Occipital lobe (tissue), 3 donors: ENCODE measurements at places on chromosomes 5 and 9.

GRCh38 chr5:123134653-123135181, 45.7 kb downstream of the PRDM6 start:
- no peak for DNase-seq

DNA sequence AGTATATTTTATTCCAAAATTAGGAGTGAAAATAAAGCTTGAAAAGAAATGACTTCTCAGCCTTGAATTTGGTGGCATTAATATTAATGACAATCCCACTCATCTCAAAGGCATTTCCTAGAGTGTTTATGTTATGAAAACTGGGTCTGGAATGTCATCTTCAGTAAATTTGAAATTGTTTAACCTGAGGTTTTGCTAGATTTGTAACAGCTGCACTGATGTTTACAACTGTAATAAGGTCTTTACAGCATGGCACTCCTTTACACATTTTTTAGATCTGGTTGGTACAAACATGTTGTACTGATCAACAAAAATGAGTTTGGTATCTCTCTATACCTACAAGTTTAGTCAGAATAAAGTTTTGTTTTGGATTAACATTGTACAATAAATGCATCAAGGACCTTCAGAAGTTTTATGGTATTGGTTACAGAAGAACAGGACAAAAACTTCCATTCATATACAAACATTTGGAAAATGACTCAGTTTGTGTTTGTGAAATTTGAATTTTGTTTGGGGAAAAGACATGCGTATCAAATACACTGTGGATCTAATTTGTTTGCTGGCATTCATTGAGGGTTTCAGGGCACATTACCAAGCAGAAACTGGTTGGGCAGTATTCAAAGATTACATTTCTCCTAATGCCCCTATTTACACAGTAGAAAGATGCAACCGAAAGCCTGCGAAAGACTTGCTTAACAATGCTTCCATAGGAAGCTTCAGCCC, 11.6 kb downstream of the FANCC start:
- DNase-seq, result no peak

DNA sequence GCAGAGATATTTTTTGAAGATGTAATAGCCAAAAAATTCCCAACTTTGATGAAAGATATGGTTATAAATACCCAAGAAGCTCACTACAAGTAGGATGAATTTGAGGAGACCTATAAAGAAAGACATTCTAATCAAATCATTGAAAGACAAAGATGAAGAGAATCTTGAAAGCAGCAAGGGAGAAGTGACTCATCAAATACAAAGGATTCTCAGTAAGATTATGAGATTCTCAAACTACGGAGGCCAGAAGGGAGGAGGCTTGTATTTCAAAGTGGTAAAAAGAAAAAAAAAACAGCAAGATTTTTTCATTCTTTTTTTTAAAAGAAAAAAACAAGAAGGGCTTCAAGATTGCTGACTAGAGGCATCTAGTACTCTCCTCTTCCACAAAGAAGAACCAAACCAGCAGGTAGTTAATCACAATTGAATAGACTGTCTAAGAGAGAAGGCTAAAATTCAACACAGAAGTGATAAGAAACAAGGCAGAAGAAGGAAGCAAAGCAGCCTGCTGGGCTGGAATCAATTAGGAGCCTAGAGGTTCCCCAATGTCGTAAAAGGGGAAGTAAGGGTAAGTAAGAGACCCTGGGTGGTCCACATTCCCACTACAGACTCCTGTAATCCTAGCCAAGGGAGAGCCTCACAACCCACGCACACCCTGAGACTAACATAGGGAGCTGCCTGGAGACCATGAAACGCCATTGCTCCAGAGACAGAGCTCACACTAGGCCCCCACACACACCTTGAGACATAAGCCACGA, 59.1 kb upstream of the NIPAL4 start:
- DNase-seq, result no peak

DNA sequence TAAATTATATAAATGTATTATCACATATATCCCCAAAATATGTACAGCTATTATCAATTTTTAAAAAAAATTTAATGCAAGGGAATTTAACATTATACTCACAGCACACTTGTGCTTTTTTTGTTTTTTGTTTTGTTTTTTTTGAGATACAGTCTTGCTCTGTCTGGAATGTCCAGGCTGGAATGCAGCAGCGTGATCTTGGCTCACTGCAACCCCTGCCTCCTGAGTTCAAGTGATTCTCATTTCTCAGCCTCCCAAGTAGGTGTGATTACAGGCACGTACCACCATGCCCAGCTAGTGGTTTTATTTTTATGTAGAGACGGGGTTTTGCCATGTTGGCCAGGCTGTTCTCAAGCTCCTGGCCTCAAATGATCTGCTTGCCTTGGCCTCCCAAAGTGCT, 58.3 kb downstream of the GLIS3 start:
- DNase-seq, result no peak

- no peak for DNase-seq
Observed at GRCh38 chr9:110619831-110620230, 40.3 kb upstream of the SVEP1 start.

DNA sequence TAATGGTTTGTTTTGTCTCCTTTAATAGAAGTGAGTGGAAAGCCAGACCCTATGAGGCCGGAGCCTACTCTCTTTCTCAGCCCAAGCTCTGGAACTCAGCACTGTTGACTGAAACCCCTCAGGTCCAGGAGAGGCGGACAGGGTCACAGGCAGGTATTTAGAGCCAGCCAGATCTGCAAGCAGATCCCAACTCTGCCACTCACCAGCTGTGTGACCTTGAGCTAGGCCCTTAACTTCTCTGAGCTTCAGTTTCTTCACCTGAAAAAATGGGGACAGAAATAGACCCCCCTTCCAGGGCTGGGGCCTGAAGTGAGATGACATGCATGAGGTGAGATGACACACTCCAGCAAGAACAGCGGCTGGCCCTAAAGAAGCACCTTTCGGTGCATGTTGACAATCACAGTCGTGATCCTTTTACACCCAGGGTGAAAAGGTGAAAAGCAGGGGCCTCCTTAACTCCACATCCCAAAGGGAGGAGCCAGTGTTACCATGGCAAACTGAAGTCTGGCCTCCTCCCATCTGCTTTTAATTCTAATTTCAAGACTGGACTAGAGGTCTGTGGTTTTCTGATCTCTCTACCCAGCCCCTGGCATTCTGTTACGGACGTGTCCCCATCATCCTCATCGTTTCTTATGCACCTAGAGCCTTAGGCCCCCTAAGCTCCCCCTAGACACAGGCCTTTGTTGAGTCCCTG, 27.2 kb downstream of the MORN5 start:
- DNase-seq, result no peak

GRCh38 chr5:127810707-127811490, 107.7 kb downstream of the CCDC192 start:
- DNase-seq, result no peak

DNA sequence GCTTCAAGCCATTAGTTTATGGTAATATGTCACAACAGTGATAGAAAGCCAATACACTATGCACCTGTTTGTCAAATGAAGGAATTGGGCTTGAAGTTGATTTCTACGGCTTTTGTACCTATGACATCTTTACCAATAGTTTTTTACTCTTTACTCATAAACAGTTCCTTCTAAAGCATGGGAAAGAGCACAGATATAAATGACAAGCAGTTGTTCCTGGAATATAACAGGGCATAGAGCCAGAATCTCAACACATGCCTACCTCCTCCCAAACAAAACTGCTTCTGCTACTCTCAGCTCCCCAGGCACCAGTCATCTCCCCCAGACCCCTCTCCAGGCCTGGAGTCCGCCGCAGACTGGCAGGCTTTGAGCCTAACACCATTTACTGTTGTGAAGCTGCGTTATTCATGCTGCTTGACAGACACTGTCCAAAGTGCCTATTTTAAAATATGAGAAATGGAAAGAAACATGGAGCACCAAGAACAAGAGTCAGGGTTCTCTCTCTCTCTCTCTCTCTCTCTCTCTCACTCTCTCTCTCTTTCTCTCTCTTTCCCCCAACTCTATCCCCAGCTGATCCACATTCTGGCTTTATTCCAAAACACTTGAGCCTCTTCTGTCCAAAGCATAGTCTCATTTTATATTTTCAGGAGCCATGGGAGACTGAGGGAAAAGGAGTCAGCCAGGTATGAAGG, 111.6 kb downstream of the ADRB2 start:
- no peak for DNase-seq

- DNase-seq, result peak; percentile 38
Observed at GRCh38 chr5:172920447-172920849, 38.8 kb upstream of the RPL26L1 start.

DNA sequence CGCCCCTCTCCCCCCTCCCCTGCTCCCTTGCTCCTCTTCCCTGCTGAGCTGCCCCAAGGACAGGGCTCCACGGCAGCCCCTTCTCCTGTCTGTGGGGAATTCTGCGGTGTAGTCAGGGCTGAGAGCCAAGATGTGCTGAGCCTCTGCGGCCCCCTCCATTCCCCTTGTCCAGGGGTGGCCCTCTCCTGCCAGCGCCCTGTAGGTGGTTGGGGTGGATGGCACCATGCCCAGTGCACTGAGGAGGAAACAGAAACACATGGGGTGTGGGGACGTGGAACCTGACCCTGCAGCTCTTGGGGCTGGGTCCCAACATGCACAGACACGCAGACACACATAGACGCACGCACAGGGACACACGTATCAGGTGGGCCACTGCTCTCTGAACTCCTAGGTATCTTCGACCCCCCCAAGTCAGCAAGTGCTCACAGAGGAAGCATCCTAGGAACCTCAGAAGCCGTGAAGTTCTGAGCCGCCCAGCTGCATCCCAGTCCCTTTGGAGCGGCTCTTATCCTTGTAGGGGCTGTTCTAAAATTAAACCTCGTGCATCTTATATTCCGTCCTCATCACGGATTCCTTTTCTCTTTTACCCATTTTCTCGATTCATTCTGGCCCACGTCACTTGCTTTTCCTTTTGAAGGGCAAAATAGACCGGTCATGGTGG, 64.8 kb downstream of the HMCN2 start:
- no peak for DNase-seq

- DNase-seq, result no peak
Observed at GRCh38 chr5:30142432-30142831, 1051.1 kb upstream of the CDH6 start.

GRCh38 chr5:36423578-36424307, 122.0 kb upstream of the RANBP3L start:
- DNase-seq, result no peak

DNA sequence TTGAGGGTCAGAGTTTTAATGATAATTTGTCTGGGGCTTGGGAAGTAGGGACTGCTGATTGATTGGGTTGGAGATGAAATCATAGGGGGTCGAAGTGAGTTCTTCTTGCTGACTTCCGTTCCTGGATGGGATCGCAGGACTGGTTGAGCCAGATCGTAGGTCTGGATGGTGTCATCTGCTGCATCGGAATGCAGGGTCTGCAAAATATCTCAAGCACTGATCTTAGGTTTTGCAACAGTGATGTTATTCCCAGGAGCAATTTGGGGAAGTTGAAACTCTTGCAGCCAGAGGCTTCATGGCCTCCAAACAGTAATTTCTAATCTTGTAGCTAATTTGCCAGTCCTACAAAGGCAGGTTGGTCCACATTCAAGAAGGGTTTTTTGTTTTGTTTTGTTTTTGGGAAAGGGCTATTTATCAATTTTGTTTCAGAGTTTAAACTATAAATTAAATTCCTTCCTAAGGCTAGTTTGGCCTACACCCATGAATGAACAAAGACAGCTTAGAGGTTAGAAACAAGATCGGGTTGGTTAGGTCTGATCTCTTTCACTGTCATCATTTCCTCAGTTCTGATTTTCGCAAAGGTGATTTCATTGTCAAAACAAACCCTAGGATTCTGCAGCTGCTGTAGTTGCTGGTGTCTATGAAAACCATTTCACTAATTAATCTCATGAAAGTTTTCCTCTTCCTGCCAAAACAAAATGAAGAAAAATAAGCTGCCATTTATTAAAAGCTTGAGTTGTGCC, 388.0 kb downstream of the TMEM232 start:
- DNase-seq, result no peak

DNA sequence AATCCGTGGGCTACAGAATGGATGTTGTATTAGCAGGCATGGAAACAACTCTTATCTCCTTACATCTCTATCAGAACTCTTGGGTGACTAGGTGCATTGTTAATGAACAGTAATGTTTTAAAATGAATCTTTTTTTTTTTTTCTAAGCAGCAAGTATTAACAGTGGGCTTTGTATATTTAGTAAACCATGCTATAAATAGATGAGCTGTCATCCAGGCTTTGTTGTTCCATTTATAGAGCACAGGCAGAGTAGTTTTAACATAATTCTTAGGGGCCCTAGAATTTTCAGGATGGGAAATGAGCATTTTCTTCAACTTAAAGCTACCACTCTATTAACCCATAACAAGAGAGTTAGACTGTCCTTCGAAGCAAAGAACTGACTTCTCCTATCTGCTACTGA, 233.7 kb upstream of the ADAMTSL1 start:
- DNase-seq, result no peak

DNA sequence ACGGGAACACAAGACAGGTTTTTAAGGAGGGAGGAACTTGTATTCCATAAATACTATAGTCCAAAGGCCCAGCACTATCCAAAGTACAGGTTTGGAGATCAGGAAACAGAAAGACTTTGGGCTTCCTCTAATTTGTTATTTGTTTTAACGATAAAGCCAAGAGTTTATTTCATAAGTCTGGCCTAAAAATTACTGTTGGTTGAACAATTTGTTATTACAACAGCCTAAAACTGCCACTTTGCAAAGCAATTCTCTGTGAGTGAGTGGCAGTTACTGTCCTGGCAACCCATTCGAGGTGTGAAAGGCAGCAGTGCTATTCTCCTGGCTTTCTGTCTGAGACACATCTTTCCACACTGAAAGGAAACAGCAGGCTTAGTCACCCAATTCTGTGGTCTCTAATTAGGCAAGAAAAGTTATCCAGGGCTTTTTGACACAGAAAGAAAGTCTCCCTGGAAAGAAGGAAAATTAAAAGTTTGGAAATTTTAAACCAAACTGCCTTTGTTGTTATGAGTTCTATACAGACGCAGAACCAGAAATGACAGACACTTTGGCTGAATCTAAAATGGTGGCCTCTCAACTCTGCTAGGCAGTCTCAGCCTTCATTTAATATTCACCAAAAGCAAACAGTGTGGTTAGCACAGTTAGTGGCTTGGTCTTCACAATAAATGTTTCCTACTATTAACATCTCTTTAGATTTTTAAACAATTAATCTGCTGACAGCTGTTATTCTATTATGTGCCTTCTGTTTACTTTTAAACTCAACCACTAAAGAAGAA, 33.9 kb downstream of the PSMB7 start:
- no peak for DNase-seq

DNA sequence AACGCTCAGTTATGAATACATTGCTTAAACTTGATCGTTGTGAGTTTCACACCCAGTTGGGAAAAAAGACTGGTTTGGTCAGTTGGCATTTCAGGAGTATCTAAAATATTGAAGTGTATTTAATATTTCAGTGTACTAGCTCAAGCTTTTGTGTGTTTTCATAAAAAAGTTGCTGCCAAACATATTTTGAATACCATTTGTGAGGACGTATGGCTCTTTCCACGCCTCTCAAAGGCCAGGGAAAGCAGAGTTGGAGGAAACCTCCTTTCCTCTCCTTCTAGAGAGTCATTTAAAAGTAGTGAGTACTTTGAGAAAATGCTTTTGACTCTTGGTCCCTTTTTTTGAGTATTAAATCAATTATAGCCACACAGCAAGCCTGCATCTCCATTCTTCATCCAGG, 43.2 kb upstream of the ANKRD33B start:
- no peak for DNase-seq
